DMS79 treated with DMSO at 0.1 percent for 48 hours (cell line): ENCODE measurements at places on chromosomes 7 and 10.
A peak's percentile ranks its signal among the peaks of the same experiment; 100 is the strongest.

DNA sequence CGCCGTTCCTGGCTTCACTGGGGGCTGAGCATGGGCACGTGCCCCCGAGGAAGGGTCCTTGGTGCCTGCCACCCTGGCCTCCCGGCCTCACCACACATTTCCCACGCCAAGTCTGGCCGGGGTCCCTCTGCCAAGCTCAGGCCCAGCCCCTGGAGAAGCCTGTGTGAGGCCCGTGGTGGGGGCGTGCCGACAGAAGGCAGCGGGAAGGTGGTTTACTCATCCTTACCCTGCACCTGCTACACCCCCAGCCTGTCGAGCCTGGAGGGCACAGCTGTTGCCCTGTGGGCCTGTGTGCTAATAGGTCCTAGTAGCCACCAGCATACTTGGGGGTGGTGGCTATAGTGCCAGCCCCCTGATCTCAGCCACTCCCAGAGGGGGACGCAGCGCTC is 46.7 kb downstream of the NKX6-2 start:
- no peak for DNase-seq

DNA sequence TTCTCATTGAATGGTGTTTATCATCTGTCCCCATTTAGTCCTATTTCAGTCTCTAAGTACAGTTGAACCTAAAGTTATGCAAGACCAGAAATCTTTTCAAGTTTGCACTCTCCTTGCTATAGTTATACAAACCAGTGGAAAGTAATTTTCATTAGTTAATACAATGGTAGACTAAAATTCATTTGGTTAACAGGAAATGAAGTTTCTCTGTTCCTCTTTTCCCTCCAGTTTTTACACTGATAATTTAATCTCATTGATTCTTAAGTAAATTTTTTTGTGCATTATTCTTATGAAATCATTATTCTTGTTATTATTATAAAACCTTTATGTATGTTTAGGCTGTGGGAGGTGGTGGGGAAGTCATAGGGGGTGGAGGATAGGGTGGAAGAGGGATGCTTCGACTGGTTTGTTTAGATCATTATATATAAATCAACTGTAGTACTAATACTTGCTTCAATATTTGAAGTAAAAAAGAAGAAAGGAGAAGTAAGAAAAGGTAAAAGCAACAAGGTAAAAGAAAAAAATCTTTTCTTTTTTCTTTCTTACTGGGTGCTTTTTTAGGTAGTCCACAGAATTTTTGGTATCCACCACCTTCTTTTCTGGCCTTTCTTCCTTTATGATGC is 104.1 kb downstream of the GPR85 start:
- DNase-seq: no peak

GRCh38 chr10:46514431-46514861 is 42.0 kb downstream of the GPRIN2 start:
- DNase-seq: no peak

- DNase-seq: no peak
Measured at GRCh38 chr10:44249490-44249889, 135.4 kb downstream of the CXCL12 start.

- DNase-seq: no peak
Measured at GRCh38 chr7:44473295-44473694, 17.2 kb downstream of the NUDCD3 start.

DNA sequence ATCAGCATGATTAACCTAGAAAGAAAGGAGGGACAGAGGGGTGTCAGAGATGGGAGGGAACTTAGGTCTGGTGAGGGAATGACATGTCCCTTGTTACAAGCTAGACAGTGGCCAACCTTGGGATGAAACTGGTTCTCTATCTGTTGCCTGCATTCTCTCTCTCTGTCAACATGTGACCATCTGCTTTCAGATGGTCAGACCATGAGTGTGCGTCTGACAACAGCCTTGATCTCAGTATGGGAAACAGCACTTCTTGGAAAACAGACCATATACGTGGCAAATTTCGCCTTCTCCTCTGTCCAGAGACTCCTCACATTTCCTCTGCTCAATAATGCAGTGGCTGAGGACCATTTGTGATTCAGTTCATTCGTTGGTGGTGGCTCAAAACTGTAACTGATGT is 845.9 kb downstream of the TYW1 start:
- DNase-seq: no peak

DNA sequence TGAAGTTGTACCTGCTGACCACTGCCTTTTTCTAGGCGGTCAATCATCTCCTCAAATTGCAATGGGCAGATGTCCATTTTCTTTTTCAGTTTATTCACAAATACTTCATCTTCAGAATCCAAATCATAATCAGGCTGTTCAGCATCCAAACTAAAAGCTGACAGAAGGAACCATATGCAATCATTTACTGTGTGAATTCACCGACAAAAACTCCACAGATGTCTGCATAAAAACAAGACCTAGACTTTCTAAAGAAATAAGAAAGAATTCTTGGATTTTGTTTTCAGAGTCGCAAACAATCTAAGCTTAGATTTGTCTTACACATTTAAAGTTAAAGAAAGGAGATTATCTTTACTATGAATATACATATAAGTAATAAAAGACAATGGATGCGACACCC is 53.4 kb downstream of the EPC1 start:
- no peak for DNase-seq

DNA sequence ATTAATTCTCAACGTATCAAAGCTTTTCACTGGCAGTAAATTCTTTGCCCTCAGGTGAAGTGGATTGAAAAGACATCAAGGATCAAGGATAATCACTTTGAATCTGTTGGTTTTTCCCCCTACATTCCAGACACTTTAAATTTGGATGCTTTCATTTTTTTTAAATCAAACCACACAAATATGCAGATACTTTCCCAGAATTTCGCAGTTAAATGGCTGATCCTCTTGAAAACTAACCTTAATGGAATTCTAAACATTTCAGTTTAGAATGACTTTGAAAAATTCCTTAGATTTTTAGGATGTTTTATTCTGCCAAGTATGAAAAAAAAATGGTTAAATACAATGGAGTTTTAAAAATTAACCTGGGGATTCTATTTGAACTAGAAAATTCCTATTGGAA is 325.9 kb downstream of the GFRA1 start:
- DNase-seq: no peak

DNA sequence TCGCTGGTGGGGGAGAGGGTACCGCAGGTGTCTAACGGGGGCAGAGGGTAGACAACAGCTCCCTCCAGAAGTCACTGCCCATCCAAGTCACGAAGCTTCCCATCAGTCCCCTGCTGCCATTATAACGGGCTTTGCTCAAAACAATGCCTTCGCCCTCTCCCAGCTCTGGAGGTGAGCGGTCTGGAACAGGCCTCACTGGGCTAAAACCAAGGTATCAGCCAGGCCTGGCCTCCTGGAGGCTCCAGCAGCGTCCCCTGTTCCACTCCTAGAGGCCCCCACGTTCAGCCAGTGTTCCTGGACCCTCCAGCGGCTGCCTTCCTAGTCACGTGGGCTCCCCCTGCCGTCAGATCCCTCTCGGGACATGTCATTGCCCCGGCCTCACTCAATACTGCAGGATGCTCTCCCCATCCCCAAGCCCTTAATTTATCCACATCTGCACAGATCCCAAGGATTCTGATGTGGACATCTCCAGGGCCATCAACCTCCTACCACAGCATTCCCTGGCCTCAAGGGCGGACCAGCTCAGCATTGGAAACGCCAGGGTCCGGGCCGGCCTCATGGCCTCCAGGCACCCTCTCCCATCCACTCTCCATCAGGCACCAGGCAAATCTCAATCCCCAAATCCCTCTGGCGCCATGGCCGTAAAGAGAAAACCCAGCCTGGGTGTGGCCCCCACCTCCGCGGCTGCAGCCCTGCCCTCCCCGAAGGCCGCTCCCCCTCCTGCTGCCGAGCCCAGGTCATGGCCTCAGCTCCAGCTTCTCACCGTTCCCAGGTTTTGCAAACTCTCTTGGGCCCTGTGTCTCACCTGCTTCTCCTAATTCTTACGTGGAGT is 104.1 kb upstream of the FAM20C start:
- DNase-seq: no peak

DNA sequence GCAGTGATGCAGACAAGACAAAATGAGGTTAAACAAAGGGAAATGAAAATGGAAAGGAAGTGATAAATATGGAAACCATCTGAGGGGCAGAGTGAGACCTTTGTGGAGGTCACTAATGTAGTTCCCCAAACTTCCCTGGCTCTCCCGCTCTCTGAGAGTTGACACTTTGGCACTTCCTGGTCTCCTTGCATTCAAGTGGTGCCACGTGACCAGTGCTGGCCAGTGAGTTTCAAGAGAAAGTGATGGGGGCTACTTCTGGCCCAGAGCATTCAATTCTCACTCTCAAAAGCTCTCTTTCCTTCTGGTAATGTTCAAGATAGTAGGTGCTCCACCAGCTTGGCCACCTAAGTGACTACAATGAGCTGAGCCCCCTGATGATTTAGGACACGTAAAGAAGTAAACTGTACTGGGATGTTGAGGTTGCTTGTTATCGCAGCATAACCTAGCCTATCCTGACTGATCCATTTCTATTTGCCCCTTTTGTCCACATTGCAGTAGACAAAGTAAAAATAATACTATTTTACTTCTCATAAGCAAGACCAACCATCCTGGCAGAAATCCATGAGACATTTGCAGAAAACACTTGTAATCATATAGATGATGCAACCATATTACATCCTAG is 242.0 kb upstream of the YAE1 start:
- no peak for DNase-seq

- DNase-seq: no peak
Measured at GRCh38 chr7:156918635-156919034, 25.7 kb upstream of the LMBR1 start.

- DNase-seq: peak; percentile 85
Measured at GRCh38 chr7:5472432-5473315, 49.0 kb upstream of the TNRC18 start.

DNA sequence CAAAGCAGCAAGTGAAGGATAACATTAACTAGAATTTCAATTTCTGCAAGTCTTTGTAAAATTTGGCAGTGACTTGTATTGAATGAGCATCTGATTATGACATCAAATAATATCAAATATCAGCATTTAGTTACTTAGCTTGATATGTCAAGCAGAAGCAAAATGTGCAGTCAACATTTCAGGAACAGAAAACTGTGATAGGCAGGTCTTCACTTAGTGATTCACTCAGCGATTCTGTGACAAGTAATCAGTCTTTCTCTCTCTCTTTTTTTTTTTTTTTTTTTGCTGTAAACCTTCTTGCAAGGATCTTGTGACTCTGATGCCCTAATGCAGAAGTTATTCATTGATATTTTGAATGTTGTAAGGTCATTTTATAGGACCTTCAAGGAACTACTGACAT is 307.1 kb downstream of the MTERF1 start:
- DNase-seq: no peak

DNA sequence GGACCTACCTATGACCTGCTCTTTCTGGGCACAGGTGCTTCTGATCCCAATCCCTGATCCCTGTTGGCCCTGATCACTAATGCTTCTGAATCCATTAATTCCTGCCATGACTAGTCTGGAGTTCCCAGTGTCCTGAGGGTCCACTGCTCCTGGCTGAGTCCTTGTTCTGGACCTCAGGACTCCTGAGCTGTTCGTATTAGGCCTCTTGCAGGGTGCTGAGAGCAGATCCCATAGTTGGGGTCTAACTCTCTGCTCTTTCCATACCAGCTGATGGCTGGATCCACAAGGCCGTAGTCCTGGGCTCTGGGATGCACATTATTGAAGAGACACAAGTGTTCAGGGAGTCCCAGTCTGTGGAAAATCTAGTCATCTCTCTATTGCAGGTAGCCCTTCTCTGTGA is 7.0 kb downstream of the MRPL43 start:
- no peak for DNase-seq

- no peak for DNase-seq
Measured at GRCh38 chr10:126561921-126562680, 108.4 kb downstream of the C10orf90 start.

GRCh38 chr7:71419546-71420337 is 287.8 kb downstream of the GALNT17 start:
- no peak for DNase-seq

DNA sequence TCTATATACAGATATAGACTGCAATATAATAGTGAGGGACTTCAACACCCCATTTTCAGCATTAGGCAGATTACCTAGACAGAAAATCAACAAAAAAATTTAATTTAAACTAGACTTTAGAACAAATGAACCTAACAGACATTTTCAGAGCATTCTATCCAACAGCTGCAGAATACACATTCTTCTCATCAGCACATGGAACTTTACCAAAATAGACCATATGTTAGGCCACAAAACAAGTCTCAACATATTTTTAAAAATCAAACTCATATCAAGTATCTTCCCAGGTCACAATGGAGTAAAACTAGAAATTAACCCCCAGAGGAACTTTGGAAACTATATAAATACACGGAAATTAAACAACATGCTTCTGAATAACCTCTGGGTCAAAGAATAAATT is 169.6 kb downstream of the MTERF1 start:
- no peak for DNase-seq

GRCh38 chr7:88771417-88771816 is 11.9 kb downstream of the ZNF804B start:
- DNase-seq: no peak

DNA sequence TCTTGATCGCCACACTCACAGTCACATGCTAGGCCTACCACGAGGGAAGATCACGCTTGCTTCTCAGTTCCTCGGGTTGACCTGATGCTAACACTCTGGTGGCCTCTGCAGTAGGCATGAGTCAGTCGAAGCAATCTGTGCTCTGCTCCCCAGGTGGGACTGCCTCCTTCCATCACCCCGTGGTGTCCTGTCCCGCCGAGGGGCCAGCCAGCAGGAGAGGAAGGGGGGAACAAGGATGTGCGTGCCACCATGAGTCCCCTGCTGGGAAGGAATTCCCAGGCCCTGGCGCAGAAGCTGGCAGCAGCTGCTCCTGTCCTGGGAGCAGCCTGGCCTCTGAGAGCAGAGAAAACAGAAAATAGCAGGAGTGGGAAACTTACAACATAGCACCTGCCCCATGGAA is 695.0 kb upstream of the NRP1 start:
- no peak for DNase-seq

GRCh38 chr7:151987748-151988529 is 31.7 kb downstream of the GALNTL5 start:
- DNase-seq: no peak

DNA sequence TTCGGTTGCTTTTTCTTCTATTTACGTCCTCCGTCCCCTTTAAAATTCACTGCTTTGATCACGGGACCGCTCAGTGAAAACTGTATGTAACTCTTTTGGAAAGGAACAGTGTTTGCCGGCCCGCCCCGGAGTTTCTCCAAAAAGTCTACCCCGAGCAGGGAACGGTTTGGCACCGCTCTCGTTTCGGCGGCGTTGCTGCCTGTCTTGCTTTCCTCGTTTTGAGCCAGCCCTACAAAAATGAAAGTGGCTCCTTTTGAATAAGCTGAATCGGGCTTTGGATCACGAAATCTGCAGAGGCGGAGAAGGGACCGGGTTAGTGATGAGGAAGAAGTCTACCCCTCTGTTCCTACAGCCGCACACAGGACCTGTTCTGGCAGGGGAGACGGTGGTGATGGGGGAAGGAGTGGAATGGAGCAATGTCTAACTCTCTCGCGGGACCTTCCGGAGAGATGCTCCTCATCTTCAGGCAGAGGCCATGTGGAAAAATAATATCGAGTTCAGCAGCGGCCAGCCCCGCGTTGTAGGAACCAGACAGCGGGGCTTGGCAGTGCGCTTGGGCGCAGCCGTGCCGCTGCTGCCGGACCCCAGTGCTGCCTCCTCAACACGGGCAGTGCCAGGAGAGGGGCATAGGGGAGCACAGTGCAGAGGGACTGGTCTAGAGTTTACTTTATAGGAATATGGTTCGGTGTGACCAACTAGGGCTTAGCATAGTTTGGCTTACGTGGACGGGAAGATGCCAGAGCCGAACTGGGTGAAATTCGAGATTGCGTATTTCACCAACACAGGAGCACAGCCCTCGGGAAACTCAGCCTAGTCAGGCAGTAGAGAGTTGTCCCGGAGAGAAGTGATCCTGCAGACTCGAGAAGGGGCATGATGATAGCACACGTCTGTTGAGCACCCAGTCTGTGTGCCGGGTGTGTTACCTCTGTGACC is 1.4 kb downstream of the HTRA1 start:
- DNase-seq: peak; percentile 21
